ENCODE measurements at places on chromosomes 4 and X.

- DNase-seq: no peak
Measured at GRCh38 chrX:65862638-65863037, 177.2 kb downstream of the VSIG4 start.

GRCh38 chr4:26715636-26716242 lies 131.9 kb downstream of the TBC1D19 start:
- no peak for DNase-seq

DNA sequence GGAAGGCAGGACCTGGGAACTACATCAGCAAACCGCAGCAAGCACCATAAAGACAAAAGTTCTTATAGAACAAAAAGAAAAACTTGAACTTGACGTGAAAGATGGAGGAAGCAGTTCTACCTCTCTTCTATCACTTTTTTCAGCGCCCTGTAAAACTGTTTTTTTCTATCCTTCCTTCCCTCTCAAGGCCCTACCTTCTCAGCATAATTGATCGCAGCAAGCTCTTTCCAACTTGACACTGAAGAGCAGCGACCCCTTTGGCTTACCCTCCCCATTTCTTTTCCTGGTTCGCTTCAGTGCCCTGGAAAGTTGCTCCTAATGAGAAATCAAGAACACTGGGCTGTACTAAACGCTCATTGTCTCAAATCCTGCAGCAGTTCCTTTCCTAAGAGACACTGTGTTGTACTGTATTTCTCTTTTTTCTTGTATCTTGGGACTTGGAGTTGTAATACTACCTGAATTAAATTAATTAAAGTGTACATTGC lies 150.6 kb upstream of the SLC4A4 start:
- no peak for DNase-seq

GRCh38 chr4:10245751-10246150 lies 129.2 kb upstream of the WDR1 start:
- DNase-seq: no peak

- DNase-seq: no peak
Measured at GRCh38 chr4:132230025-132230424, 919.1 kb upstream of the PCDH10 start.

- DNase-seq: no peak
Measured at GRCh38 chr4:82484996-82485783, 54.8 kb downstream of the ENOPH1 start.

DNA sequence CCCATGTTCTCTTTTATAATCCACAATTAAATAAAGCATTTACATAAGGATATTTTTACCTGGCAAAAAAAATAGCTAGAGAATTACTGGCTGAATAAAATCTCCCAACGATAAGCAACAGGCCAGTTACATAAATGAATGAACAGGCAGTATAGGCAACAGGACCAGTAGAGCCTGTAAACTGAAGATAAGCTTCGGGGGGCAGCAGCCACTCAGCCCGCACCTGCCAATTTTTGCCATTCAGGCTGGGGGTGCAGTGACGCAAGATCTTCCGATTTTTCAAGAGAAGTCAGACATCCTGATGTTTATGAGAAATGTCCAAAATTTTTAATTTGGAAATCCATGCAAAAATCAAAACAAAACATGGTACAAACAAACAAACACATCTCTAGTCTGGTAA lies 49.0 kb upstream of the CDKN2AIP start:
- DNase-seq: no peak

- DNase-seq: no peak
Measured at GRCh38 chr4:82230306-82230705, 143.5 kb downstream of the HNRNPD start.

DNA sequence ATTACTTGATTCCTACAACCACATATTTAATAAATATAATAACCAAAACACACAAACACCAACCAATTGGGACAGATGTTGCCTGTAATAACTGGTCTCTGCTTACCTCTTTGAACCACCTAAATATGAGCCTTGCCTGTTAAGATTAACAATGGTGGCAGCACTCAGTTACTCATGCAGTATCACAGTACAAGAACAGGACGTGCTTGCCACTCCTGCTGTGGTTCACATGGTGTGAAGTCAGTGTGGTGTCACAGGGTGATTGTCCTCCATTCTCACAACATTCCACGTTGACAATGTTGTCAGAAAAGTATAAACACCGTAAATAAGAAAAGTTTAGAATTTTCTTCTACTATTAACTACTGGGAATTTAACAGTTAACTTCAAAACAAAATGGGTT lies 365.0 kb downstream of the PPP3CA start:
- DNase-seq: no peak

DNA sequence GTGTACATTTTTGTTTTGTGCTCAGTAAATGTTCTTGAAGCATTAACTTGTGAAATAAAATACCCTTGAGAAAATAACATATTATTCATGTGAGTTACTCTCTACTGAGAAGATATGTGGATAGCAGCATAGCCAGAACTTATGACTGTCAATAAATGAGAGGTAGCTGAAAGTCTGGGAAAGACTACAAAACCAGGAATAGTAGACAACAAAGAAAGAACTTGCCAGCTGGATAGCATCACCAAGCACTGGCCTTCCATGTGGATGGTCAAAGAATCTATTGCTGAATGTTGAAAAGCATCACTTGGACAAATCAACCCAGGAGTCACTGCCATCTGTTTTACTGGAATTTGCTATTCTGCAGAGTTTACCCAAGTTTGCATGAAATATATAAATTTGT lies 650.0 kb upstream of the HTR2C start:
- no peak for DNase-seq

GRCh38 chr4:100299046-100299840 lies 109.0 kb upstream of the DDIT4L start:
- DNase-seq: no peak

DNA sequence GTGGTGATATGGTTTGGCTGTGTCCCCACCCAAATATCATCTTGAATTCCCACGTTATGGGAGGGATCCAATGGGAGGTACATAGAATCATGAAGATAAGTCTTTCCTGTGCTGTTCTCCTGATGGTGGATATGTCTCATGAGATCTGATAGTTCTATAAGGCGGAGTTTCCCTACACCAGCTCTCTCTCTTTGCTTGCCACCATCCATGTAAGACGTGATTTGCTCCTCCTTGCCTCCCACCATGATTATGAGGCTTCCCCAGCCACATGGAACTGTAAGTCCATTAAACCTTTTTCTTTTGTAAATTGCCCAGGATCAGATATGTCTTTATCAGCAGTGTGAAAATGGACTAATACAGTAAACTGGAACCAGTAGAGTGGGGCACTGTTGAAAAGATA lies 39.5 kb downstream of the HSD17B13 start:
- DNase-seq: no peak

DNA sequence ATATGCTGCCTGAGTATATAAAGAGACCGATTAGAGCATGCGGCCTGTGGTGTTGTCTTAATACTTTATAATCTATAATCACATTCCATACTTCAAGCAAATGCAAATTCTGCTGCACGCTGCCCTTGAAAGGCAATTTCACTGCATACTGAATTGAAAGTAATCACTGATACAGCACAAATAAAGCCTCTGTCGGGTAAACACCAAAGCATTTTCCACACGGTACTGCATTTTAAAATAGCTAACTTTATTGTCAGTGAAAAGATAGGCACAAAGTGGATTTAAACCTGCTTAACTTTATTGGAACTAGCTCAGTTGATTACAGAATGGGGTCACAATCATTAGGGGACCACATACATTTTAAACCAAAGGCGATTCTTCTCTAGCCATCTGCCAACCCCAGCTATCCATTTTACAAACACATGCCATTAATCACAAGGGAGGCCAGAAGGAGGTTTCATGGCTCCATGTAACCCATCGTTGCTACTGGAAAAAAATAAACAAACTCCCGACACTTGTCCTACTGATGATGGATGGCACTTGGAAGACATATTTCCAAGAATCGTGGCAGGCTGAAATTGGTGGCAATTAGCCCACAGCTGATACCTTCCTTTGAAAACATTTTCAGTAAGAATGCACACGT lies 65.9 kb downstream of the AMOT start:
- DNase-seq: no peak

GRCh38 chr4:110106931-110107296 lies 91.5 kb downstream of the ELOVL6 start:
- no peak for DNase-seq

- no peak for DNase-seq
Measured at GRCh38 chr4:136000246-136000645, 1532.0 kb downstream of the PCDH18 start.

DNA sequence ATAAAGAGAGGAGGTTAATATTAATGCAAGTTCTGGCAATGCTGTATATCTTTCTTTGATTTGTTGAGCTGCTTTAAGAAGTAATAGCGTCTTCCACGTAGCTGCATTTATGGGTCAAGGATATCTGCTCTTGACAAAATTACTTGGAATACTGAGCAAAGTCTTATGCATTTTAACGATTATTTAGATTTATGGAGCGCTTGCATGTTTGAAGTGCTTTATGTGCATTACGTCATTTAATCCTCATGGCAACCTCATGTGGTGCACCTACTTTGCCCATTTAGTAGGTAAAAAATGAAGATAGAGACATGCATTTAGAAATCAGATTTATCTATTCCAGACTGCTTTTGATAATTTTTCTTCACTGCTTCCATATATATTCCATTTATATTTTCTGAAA lies 46.0 kb downstream of the DTHD1 start:
- DNase-seq: no peak

DNA sequence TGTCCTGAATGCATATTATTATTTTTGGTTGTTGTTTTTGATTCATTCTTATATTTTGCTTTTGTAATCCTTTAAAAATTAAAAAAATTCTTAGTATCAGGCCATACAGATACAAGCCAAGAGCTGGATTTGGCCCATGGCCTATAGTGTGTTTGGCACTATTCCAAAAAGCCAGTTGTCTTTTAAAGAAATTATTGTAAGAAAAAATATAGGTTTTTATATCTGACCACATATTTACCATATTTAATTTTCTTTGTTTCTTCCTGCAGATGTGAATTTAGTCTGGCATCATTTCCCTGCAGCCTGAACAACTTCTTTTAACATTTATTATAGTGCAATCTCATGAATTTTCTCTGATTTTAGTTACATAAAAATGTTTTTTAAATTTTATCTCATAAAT lies 652.8 kb upstream of the NR3C2 start:
- DNase-seq: no peak

GRCh38 chrX:1884446-1884845 lies 269.6 kb downstream of the ASMT start:
- no peak for DNase-seq

- no peak for DNase-seq
Measured at GRCh38 chr4:138672393-138672976, 343.1 kb upstream of the NOCT start.

GRCh38 chr4:780716-781492 lies 45.0 kb downstream of the CPLX1 start:
- DNase-seq: no peak

DNA sequence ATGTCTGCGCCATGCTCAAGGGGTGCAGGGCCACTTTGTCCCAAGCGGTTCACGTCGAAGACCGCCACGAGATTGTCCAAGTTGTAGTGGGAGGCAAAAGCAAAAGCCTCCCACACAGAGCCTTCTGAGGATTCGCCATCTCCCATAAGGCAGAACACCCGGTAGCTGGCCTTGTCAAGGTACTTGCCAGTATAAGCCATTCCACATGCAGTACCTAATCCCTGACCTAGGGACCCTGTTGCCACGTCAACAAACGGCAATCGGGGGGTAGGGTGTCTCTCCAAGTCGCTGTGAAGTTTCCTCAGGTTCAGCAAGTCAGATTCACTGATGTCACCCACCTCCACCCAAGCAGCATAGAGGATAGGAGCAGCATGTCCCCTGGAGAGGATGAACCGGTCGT lies 424 bp downstream of the TKTL2 start:
- DNase-seq: no peak

- DNase-seq: no peak
Measured at GRCh38 chr4:159069922-159070321, 33.0 kb upstream of the RAPGEF2 start.

GRCh38 chr4:150822407-150822806 lies 192.7 kb downstream of the LRBA start:
- no peak for DNase-seq

DNA sequence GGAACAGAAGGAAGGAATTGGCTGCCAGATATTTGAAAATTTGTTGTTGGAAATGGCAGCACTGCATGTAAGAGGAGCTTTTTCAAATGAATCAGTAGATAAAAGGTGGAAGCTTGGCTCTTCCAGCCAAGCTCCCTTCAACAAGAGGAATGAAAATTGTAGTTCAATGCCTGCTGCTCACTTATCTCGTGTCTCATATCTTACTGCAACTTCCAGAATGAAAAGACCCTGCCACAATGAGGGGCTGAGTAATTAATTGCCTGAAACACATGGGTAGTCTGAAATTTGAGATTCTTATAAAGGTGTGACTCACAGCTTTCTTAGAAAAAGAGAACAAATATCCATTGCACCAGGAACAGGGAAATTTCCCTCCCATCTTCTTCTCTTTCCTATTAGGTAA lies 53.0 kb downstream of the HAND2 start:
- DNase-seq: no peak

DNA sequence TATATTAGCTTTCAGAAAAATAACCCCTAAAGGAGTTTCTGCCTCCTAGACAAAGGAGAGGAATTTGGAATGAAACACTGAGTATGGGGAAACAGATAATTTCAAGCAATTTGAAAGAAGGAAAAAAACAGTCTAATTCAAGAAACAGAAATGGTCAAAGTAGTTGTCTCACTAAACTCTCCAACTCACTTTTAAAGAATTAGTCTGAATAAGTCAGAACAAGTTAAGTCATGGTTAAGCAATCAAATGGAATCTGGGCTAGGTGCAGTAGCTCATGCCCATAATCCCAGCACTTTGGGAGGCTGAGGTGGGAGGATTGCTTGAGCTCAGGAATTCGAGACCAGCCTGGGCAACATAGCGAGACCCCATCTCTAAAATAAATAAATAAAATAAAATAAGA lies 95.7 kb upstream of the GRIA3 start:
- no peak for DNase-seq

DNA sequence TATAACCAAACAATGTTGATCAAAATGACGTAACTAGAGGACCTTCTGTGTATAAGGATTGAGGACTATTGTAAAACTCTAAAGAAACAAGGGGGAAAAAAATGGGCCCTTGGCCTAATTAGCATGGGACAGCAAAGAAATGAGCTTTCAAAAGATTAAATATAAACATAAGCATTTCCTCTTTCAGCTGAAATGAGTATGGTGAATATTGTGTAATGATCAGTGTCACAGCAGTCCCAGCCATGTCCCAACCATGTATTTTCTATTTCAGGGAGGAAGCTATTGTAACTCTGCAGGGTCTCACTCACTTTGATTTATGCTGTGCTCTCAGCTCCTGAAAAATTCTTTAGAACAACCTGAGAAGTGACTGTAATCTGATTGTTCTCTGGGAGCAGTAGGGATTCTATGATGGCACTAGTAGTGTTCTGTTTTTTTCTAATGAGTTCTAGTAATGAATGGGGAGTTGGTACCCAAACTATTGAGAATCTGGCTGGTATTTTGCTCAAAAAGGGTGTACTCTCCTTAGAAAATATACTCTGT lies 25.8 kb downstream of the ANXA10 start:
- no peak for DNase-seq

GRCh38 chrX:148611993-148612392 lies 111.6 kb downstream of the AFF2 start:
- no peak for DNase-seq

GRCh38 chr4:7360806-7361205 lies 73.9 kb downstream of the PSAPL1 start:
- no peak for DNase-seq

GRCh38 chr4:25358515-25359275 lies 18.4 kb upstream of the ANAPC4 start:
- DNase-seq: no peak
